Astrocyte (in vitro differentiated cells and primary cell): ENCODE measurements at places on chromosomes 2 and 18.

GRCh38 chr18:6270771-6271216 is 143.9 kb downstream of the L3MBTL4 start:
- no peaks in the 10 kb centered on the region for H3K36me3 ChIP-seq
- no peak for DNase-seq
- no peaks in the 10 kb centered on the region for H3K4me1 ChIP-seq
- no peak overlapping the region for H3K4me3 ChIP-seq

DNA sequence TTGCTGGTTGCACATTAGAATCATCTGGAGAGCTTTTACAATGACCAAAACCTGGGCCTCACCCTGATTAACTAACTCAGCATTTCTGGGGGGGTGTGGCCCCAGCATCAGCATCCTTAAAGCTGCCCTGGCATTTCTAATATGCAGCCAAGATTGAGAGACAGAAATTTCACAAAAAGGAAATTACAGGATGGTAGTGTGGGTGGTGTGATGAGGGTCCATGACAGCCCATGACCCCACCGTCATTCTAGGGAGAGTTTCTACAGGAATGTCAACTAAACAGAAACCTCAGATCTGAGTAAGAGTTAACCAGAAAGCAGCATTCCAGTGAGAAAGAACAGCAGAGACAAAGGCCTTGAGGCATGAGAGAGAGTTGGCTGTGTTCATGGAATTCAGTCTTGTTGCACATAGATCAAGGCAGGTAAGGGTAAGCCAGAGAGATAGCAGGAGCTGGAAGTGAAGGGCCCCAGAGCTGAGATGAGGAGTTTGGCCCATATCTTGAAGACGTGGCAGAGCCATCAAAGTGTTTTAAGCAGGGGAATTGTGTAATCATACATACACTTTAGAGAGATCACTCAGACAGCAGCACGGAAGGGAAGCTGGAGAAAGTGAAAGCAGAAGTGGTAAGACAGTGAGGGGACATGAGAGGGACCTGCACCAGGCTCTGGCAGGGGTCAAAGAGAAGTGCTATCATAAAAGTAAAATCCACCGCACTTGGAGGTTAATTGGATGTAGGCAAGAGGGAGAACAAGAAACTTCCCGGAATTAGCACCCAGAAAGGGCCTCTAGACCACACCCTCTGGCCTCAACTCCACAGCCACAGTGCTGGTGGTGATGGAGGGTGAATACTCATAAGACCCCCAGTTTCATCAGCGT is 7.8 kb upstream of the TRABD2A start:
- DNase-seq, result peak; percentile 76
- H3K36me3 ChIP-seq, result no peaks in the 10 kb centered on the region
- peaks cover 7% of the 10 kb centered on the region for H3K4me1 ChIP-seq
- no peak overlapping the region for H3K27ac ChIP-seq
- H3K4me3 ChIP-seq, result no peak overlapping the region

GRCh38 chr2:182445391-182445965 is 18.6 kb upstream of the PDE1A start:
- H3K4me1 ChIP-seq, result no peaks in the 10 kb centered on the region
- no peak for DNase-seq
- no peak overlapping the region for H3K27ac ChIP-seq
- H3K36me3 ChIP-seq, result no peaks in the 10 kb centered on the region
- H3K4me3 ChIP-seq, result no peak overlapping the region
- no peaks in the 10 kb centered on the region for H3K27me3 ChIP-seq

- peaks cover 6% of the 10 kb centered on the region for H3K27me3 ChIP-seq
- no peak overlapping the region for H3K27ac ChIP-seq
- no peaks in the 10 kb centered on the region for H3K36me3 ChIP-seq
- DNase-seq, result no peak
- H3K4me3 ChIP-seq, result no peak overlapping the region
Observed at GRCh38 chr18:79579807-79580497, 99.7 kb upstream of the CTDP1 start.

- no peaks in the 10 kb centered on the region for H3K27me3 ChIP-seq
- H3K27ac ChIP-seq, result no peak overlapping the region
- DNase-seq, result no peak
- peaks cover 3% of the 10 kb centered on the region for H3K4me1 ChIP-seq
Observed at GRCh38 chr2:27781496-27781895, 10.0 kb downstream of the MRPL33 start.

GRCh38 chr2:111903930-111904439 is 5.6 kb downstream of the MERTK start:
- H3K4me1 ChIP-seq, result peaks cover 6% of the 10 kb centered on the region
- no peaks in the 10 kb centered on the region for H3K36me3 ChIP-seq
- no peak for DNase-seq
- H3K27me3 ChIP-seq, result peaks cover 32% of the 10 kb centered on the region
- H3K4me3 ChIP-seq, result no peak overlapping the region
- H3K27ac ChIP-seq, result no peak overlapping the region

DNA sequence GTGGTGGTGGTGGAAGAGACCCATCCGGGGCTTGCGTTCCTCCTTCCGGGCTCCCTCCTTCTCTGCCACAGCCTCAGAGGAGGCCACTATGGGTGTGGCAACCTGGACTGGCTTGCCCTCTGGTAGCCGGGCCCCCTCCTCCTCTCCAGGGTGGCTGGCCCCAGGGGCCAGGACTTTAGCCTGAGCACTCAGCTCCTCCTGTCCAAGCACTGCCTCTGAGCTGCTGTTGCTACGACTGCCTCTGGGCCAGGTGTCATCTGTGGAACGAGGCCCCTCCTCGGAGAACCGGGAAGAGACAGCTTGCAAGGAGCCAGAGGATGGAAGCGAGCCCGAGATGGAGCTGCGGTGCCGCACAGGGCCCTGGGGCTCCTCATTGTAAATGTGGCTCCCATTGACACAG is 16.7 kb upstream of the SFXN5 start:
- no peaks in the 10 kb centered on the region for H3K27me3 ChIP-seq
- peaks cover 5% of the 10 kb centered on the region for H3K36me3 ChIP-seq
- no peak overlapping the region for H3K4me3 ChIP-seq
- H3K27ac ChIP-seq, result no peak overlapping the region

DNA sequence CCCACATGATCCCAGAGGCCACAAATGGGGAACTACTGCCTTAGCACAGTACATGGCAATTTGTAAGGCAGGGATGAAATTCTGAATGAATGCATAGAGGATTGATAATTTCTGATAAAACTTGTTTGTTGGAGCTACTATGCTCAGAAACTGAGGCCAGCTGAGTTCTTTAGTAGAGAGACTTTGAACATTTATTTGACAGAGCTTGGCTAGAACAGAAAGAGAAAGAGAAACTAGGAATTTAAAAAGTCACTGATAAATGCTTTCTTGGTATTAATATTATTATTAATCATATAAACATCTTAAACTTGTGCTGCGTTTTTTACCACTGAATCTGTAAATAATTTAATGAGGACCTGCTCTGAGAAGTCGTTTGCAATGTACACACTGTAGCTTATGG is 923.7 kb upstream of the CNTNAP5 start:
- H3K36me3 ChIP-seq, result no peaks in the 10 kb centered on the region
- DNase-seq, result no peak
- H3K27ac ChIP-seq, result no peak overlapping the region
- no peak overlapping the region for H3K4me3 ChIP-seq
- no peaks in the 10 kb centered on the region for H3K27me3 ChIP-seq

DNA sequence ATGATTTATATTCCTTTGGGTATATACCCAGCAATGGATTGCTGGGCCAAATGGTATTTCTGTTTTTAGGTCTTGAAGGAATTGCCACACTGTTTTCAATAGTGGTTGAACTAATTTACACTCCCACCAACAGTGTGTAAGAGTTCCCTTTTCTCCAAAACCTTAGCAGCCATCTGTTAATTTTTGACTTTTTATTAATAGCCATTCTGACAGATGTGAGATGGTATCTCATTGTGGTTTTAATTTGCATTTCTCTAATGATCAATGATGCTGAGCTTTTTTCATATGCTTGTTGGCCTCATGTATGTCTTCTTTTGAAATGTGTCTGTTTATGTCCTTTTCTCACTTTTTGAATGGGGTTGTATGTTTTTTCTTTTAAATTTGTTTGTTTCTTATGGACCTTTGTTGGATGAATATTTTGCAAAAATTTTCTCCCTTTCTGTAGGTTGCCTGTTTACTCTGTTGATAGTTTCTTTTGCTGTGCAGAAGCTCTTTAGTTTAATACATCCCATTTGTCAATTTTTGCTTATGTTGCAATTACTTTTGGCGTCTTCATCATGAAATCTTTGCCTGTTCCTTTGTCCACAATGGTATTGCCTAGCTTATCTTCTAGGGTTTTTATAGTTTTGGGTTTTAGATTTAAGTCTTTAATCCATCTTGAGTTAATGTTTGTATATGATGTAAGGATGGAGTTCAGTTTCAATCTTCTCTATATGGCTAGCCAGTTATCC is 119.7 kb upstream of the XIRP2 start:
- no peak for DNase-seq
- H3K4me1 ChIP-seq, result no peaks in the 10 kb centered on the region
- no peak overlapping the region for H3K27ac ChIP-seq

DNA sequence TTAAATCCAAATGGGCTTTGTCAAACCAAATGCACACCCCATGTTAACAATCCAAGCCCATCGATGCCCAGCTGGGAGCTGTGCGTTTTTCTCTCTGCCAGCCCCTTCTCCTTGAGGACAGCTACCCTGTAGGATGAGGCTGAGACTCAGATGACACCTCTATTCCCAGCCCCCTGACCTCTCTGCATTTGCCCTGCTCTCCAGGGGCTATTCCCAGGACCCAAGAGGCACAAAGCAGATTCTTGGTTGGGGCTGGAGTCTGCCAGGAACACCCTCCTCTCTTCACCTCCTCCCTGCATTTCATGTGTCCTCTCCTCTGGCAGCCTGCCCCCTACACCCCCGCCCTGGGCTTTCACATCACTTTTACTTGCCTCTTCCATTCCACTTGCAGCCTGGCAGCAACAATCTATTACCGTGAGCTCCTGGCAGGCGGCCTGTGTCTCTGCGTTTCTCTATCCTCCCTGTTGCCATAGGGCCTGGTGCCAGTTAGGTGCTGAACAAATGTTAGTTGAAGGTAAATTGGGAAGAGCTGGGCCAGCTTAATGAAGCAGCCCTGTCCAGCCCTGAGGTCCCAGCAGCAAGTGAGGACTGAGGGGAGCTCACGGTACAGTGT is 51.8 kb downstream of the ADD2 start:
- no peak overlapping the region for H3K27ac ChIP-seq
- no peaks in the 10 kb centered on the region for H3K36me3 ChIP-seq
- no peak for DNase-seq
- H3K4me3 ChIP-seq, result no peak overlapping the region
- H3K4me1 ChIP-seq, result no peaks in the 10 kb centered on the region

GRCh38 chr2:231918501-231919330 is 7.5 kb downstream of the NPPC start:
- no peaks in the 10 kb centered on the region for H3K4me1 ChIP-seq
- no peaks in the 10 kb centered on the region for H3K36me3 ChIP-seq
- peaks cover 32% of the 10 kb centered on the region for H3K27me3 ChIP-seq
- H3K27ac ChIP-seq, result no peak overlapping the region
- H3K4me3 ChIP-seq, result no peak overlapping the region

GRCh38 chr2:132642415-132642814 is 27.6 kb downstream of the LYPD1 start:
- no peak overlapping the region for H3K27ac ChIP-seq
- H3K36me3 ChIP-seq, result peaks cover 17% of the 10 kb centered on the region
- no peaks in the 10 kb centered on the region for H3K27me3 ChIP-seq

- no peak overlapping the region for H3K4me3 ChIP-seq
- H3K27ac ChIP-seq, result no peak overlapping the region
- no peak for DNase-seq
- H3K36me3 ChIP-seq, result no peaks in the 10 kb centered on the region
- H3K27me3 ChIP-seq, result no peaks in the 10 kb centered on the region
Observed at GRCh38 chr18:55407774-55408535, 180.0 kb downstream of the TCF4 start.

DNA sequence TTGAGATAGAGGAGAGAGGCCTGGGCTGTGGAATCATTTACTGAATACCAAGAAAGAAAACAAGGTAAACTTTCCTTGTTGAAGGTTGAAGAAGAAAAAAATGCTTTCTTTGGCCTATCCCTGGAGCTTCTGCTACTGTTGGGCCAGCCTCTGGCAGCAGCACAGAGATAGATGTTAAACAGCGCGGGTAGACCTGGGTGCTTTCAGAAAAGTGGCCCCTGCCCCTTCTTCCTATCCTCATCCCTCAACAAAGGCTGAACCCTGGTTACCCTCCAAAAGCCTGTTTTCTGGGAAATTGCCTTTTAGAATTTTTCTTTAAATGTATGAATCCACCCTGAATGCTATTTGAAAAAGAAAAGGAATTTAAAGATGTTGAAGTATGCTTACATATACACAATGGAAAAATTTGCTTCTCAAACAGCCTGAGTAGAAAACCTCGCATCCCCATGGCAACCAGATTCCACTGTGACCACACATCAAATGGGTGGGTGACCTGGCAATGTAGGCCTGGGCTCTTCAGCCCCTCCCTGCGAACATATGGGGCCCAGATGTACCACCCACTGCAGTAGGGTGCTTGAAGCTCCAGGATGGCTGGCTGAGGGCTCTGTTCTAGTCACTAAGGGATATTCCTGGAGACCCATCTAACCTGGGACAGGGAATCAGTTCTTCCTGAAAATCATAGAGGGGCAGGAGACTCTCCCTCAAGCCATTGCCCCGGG is 23.4 kb upstream of the CHRNA1 start:
- H3K4me3 ChIP-seq, result no peak overlapping the region
- peak overlapping the region; percentile 98 for H3K27ac ChIP-seq
- DNase-seq, result peak; percentile 100
- peaks cover 37% of the 10 kb centered on the region for H3K4me1 ChIP-seq

DNA sequence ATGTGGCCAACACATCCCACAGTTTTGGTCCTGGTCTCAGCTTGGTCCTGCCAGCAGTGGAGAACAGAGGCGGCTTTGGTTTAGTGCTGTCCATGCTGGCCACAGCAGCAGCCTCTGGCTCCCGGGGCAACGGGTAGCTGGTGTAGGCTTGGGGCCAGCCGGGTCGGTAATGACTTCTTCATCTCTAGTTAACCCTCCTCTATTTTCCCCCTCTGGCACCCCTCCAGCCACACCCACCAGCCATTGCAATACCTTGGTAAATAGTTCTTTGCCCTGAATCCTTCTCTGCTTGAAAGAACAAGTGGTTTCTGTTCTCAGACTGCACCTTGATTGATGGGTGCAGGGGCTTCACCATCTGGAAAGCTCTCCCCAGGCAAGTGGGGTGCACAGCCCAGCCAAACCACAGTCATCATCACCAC is 31.7 kb upstream of the ZNF396 start:
- peaks cover 2% of the 10 kb centered on the region for H3K4me1 ChIP-seq
- no peak overlapping the region for H3K27ac ChIP-seq
- no peak overlapping the region for H3K4me3 ChIP-seq
- H3K27me3 ChIP-seq, result peaks cover 2% of the 10 kb centered on the region
- no peak for DNase-seq

DNA sequence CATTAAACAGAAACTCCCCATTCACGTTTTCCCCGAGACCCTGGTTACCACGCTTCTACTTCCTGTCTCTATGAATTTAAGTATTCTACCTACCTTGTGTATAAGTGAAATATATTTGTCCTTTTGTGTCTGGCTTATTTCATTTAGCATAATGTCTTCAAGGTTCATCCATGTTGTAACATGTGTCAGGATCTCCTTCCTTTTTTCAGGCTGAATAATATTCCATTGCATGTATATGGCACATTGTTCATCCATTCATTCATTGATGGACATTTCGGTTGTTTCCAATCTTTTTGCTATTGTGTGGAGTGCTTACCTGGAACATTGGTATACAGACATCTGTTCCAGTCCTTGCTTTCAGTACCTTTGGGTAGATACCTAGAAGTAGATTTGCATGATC is 18.2 kb upstream of the CABYR start:
- H3K4me1 ChIP-seq, result no peaks in the 10 kb centered on the region
- peaks cover 4% of the 10 kb centered on the region for H3K36me3 ChIP-seq
- H3K27me3 ChIP-seq, result no peaks in the 10 kb centered on the region
- H3K27ac ChIP-seq, result no peak overlapping the region
- no peak overlapping the region for H3K4me3 ChIP-seq
- no peak for DNase-seq
